Fibroblast of skin of right quadriceps (primary cell): ENCODE measurements at places on chromosomes 2 and 18.

- no peak for DNase-seq
Observed at GRCh38 chr2:136323935-136324334, 206.0 kb upstream of the CXCR4 start.

DNA sequence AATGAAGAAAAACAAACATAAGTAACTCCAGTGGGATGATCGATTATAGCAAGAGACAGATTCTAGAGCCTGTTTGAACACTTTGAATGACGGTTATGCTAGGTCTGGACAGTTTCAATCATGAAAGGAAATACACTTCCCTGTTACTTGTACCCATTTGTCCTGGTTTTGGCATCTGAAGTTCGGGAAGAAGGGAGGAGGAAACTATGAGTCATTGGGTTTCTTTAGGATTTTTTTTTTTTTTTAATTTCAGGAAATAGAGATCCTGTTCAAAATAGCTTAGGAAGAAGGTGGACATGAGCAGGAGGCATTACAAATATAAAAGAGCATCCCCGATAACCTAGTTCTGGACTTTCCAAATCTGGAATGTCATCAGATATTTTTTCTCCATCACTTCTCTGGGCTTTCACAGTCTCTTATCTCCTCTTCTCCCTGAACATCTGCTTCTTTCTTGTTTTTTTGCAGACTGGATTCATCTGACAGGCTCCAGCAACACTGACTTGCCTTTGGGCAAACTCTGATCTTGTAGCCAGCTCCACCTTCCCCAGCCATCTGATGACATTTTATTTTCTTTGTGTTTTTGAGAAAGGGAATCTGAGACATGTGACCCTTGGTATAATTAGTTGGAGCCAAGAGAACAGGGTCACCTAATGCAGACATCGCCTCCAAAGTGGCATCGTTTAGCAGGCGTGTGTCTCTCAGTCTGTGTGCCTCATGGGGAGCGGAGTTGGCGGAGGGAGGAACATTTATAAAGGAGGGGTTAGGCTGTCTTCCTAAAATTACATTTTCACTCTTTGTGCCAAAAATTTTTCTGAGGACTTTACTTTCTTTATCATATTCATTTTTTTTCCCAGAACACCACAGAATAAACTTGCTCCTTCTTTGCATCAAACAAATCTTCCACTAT lies 195.3 kb upstream of the EPHA4 start:
- no peak for DNase-seq

GRCh38 chr18:72407048-72407447 lies 137.1 kb downstream of the CBLN2 start:
- no peak for DNase-seq

GRCh38 chr2:45736757-45737704 lies 85.6 kb downstream of the PRKCE start:
- DNase-seq, result peak; percentile 52

- DNase-seq, result no peak
Observed at GRCh38 chr2:26964446-26965130, 5.8 kb upstream of the MAPRE3 start.

DNA sequence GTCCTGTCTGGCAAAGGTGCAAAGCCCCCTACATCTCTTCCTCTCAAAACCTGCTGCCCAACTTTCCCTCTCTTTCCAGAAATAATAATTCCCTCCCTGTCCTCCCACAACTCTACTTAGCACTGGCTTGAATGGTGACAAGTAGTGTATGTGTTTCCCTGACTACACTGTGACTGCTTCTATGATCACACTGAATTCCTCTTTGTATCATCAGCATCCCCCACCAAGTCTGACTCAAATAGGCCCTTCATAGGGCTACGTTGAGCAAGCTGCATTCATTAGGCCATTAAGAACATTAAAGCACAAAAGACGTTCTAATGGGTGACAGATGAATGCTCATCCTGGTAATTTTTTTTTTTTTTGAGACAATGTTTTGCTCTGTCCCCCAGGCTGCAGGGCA lies 13.7 kb upstream of the ST3GAL5 start:
- DNase-seq, result peak; percentile 86

- no peak for DNase-seq
Observed at GRCh38 chr2:96664366-96664925, 21.9 kb downstream of the FER1L5 start.

DNA sequence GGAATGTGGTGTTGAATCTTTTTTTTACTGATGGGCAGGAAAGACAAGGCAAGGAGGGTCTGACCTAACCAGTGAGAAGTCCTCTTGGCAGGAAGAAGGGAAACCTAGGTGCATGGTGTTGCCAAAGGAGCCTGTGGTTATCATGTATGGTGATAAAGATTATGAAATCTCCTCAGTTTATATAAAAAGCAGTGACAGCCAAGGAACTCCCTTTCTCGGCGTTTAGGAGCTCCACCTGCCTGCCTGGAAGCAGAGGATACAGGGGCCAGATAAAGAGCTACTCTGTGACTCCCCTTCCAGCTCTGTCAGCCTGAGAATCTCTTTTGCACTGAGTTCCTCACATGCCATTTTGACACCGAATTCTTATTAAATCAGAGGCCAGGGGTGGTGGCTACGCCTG lies 26.1 kb downstream of the COLEC12 start:
- DNase-seq, result no peak

DNA sequence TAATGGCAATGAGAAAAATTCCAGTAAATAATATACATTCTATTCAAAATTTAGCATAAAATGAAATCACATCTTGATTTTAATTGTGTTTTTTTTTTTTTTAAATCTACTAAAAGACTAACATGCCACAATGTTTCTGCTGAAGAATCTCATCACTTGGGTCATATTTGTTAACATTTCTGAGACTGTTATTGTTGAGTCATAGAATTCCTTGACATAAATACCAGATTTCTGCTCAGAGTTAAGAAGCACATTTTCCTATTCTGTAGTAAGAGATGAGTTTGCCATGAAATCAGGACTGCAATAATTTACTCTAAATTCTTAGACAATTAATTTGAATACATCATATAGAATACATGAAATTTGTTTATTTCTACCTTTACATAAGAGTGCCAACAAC lies 154.9 kb upstream of the KYNU start:
- DNase-seq, result peak; percentile 77

DNA sequence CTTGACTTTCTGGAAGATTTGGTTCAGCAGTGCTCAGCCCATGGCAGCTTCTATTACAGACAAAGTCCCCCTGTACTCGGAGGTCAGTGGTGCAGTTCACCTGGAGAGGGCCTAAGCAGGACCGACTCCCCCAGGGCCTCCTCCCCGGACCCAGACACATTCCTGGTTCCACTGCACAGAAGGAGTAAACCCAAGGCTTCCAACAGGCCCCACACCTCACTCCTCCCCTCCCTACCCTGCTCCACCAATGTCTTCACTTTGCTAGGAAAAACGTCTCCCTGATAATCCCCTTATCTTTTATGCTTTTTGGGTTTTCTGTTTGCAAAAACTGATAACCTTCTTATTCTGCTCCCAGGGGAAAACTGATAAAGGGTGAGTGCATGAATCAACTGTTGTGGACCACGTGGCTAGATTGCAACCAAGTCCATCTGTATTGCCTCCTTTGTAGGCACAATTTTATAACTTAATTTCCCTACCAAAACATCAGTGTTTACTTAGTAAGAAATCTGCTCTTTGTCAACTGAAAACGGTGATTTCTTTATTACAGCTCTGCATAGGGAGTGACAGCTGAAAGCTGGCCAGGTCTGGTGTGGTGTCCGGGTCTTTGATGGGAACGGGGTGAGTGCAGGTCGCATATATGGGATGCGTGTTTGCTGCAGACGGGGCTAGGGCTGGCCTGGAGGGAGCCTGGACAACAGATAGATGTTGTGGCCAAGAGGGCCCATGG lies 202.5 kb downstream of the GLI2 start:
- DNase-seq, result no peak

DNA sequence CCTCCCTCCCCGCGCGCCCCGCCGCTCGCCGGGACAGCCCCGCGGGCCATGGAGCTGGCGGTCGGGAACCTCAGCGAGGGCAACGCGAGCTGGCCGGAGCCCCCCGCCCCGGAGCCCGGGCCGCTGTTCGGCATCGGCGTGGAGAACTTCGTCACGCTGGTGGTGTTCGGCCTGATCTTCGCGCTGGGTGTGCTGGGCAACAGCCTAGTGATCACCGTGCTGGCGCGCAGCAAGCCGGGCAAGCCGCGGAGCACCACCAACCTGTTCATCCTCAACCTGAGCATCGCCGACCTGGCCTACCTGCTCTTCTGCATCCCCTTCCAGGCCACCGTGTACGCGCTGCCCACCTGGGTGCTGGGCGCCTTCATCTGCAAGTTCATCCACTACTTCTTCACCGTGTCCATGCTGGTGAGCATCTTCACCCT lies 865 bp downstream of the GALR1 start:
- DNase-seq, result no peak

DNA sequence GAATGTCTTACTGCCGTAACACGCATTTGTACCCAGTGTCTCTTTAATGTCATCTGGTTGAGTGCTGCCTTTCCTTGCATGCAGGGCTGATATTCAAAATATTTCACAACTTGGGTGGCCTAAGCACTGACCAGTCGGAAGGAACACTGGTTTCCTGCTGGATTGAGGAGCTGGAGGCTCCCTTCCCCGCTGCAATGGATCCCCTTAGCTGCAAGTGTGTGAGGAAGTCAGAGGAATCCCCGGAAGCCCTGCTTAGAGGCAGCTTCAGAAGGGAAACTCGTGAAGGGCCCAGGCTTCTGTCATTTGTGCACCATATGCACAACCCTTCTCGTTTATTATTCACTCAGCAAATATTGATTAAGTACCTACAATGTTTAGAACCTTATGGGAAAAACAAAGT lies 33.2 kb upstream of the SP3 start:
- no peak for DNase-seq

- no peak for DNase-seq
Observed at GRCh38 chr2:235055891-235056516, 104.2 kb downstream of the SH3BP4 start.

DNA sequence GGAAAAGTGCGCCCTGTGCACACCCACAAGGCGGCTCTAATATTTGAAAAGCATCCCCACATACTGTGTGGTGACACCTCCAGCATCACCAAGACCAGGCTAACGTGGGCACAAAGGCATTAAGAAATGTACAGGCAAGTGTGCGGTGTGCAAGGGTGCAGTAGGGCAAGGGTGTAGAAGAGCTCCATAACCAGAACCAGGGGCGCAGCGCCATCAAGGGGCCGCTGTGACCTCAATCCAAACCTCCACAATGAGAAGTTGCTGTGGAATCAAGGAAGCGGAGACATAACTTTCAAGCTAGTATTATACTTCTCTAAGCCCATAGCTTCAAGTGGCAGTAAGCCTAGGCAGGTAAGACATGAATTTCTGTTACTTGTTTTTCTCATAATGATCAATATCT lies 13.0 kb downstream of the L3MBTL4 start:
- DNase-seq, result no peak

GRCh38 chr2:134771313-134771801 lies 52.6 kb upstream of the TMEM163 start:
- no peak for DNase-seq

- DNase-seq, result no peak
Observed at GRCh38 chr2:20400787-20401488, 45.9 kb upstream of the RHOB start.

- DNase-seq, result peak; percentile 84
Observed at GRCh38 chr2:43319541-43319940, 93.1 kb upstream of the ZFP36L2 start.

DNA sequence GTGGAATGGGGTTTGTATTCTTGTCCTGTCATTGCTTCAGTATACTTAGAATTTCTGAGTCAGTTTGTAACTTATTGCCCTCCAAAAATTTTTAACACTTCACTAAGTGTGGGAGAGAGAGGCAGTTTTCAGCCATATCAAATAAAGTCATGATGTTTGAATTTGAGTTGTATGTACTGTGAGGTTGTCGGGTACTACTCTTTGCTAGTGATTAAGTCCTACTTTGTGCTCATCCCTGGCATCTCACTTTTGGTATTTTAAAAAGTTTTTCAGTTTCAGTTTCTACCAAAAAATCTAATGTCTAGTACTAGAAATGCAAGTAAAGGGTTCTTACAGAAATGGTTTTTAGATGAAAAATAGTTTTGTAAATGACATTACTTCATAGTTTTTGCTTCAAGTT lies 40.7 kb downstream of the EIF5B start:
- DNase-seq, result no peak
